Uterus (tissue), 4 donors: ENCODE measurements at places on chromosomes 5 and 9. TPM values are rescaled to one million over a fixed set of nuclear protein-coding genes. Genes with fewer than 3 reads are reported as not detected.

Gene FGF10
- total RNA-seq, result 11.5 TPM

Gene HK3
- 6.9 TPM for total RNA-seq

GRCh38 chr5:172008689-172009141, 2.3 kb upstream of the FBXW11 start:
- DNase-seq, result no peak

GRCh38 chr5:6522331-6522730, 73.7 kb downstream of the UBE2QL1 start:
- DNase-seq, result no peak

DNA sequence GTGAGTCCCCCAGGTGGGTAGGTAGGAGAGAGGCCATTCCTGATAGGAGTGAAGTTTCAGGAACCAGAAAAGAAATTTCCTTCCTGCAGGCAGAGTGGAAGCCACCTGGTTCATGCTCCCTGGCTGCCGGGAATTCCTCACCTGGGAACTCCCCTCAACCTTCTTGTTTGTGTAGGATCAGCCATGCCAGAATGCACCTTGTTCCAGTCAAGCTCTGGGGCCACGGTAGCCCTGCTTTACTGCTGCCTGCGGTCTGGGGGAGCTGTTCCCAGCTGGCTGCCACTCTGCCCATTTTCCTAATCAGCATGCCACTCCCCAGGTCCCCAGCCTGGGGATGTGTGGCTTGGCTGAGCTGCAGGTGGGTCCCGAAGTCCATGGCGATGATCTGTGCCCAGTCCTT, 18.7 kb upstream of the B4GALT1 start:
- DNase-seq, result no peak
